ENCODE measurements at places on chromosomes 5 and 9.

DNA sequence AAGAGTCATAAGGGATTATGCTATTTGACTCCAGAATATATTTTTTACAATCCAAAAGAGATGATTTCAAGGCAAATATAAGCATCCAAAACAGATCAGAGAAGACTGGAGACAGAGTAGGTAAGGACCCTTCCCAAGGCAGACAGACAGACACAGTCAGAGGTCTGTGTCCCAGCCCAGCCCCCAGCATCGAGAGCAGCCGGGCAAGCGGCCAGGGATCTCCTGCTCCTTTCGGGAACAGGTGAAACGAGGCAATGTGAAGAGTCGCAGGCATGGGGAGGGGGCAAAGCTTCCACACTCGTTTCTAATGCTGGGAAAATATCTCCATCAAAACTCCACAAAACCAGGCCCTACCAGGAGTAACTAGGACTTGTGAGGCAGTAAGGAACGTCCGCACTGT lies 5.8 kb downstream of the PAEP start:
- no peak for DNase-seq

DNA sequence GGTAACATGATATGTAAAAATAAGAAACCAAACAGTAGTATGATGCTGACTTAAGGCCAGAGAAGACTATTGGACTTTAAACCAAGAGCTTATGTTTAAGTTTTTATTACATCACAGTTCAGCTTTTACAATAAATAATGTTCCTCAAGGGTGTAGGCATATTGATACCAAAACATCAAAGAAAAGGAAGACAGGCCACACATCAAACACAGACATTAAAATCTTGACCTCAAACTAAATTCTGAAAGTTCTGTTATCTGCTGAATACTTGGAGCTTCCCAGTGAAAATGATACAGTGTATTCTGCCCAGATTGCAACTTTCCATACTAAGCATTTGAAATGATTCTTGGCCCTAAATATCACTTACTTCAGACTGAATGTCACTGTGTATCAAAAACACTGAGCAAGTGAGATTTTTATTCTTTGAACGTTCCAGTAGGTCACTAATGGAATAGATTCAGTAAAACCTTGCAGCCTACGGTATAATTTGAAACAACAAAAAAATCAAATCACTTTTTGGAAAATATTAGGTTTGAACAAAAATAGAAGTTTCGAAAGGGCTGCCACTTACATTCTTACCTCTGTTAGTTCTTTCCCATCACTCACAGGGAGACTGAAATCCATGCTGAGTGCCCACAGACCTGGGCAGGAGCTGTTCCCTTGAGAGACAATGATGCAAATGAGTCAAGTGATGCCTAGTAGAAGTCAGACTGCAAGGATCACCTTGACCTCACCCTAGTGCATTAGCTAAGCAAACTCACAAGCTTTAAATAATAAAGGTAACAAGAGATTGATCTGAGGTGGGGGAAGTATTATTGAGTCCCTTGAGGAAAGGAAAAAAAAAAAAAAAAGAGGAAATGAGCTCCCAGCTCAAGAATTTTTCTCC lies 2.5 kb downstream of the LPAR1 start:
- DNase-seq: peak; percentile 60

- DNase-seq: peak; percentile 34
Observed at GRCh38 chr9:93207326-93207814, 23.4 kb downstream of the WNK2 start.

DNA sequence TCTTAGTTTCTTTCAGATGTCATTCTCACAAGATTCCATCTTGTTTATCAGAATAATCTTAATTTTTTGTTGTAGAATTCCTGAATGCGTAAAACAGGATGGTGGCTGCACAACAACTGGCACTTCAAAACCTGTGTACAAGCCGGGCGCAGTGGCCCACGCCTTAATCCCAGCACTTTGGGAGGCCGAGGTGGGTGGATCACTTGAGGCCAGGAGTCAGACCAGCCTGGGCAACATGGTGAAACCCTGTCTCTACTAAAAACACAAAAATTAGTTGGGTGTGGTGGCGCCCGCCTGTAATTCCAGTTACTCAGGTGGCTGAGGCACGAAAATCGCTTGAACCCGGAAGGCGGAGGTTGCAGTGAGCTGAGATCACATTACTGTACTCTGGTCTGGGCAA lies 10.5 kb upstream of the CCNB1 start:
- no peak for DNase-seq

- DNase-seq: no peak
Observed at GRCh38 chr5:79844571-79844970, 146.5 kb downstream of the MTX3 start.

DNA sequence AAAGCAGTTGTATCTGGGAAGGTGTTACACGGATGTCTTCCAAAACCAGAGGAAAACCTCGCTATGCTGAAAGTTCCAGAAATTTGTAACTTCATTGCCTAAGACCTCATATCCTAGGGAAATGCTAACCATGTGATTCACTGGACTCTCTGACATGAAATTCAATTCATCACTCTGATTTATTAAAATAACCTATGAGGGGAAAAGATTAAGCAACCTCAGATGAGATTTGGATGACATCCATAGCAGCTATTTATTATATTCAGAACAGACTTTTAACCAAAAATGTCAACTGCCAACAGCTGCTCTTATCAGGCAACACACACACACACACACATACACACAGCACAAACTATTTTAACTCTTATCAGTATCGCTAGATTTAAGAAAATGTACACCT lies 1006.4 kb upstream of the CTNND2 start:
- DNase-seq: no peak

DNA sequence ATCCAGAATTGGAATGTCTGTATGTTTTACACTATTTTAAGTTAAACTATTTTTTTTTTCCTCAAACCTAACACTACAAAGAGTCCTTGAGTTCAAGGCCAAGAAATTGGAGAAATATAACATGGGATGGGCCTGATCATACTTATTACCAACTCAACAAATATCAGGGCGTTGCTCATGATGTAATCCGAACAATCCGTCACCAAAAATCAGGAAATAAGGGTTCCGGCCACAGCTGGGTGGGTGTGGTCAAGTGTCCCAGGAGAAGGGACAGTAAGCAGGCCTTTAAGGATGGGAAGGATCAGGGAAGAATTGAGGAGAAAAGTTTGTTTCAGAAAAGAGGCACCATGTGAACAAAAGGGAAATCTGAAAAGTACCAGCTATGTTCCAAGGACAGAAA lies 29.8 kb downstream of the MED27 start:
- no peak for DNase-seq

DNA sequence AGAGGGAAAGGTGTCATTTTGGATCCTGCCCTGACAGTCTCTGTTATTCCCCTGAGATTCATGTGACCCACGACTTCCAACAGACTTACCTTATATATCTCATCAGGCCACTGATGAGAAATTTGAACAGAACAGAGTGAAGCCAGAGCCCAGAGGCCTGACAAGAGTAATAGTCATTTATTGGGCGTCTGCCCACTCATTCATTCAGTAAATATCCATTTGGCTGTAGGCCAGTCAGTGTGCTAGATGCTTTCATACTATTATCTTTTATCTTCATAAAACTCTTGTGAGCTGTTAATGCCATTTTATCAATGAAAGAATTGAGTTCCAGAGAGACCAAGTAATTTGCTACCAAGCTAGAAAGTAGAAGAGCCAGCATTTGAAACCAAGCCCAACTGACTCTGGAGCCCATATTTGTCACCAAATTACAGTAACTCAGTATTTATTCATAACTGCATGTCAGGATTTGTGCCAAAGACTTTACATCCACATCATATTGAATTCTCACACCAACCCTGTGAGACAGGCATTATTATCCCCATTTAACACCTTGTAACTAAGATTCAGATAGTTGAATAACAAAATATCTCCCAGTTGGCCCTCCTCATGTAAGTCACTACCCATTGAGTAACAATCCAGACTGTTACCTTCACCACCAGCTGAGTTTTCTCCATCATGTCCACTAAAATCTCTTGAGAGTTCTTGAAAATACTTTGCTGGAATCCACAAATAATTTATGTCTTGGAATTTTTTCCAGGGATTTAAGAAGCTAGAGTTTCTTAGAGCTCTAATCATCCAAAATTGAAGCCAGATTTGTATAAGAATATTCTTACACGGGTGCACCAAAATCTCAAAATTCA lies 2.5 kb downstream of the PTPDC1 start:
- peak; percentile 88 for DNase-seq

DNA sequence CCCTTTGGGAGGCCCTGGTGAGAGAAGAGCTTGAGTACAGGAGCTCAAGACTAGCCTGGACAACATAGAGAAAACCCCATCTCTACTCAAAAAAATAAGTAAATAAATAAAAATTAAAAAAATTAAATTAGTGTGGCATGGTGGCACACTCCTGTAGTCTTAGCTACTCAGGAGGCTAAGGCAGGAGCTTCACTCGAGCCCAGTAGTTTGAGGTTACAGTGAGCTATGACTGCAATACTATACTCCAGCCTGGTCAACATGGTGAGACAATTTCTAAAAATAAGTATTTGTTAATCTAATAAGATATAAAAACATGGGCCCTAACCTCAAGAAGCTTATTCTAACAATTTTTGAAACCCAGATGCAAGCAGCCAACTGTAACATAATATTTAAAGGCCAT lies 7.6 kb downstream of the RNF38 start:
- no peak for DNase-seq

GRCh38 chr9:128600099-128600498 lies 47.7 kb downstream of the SPTAN1 start:
- no peak for DNase-seq

DNA sequence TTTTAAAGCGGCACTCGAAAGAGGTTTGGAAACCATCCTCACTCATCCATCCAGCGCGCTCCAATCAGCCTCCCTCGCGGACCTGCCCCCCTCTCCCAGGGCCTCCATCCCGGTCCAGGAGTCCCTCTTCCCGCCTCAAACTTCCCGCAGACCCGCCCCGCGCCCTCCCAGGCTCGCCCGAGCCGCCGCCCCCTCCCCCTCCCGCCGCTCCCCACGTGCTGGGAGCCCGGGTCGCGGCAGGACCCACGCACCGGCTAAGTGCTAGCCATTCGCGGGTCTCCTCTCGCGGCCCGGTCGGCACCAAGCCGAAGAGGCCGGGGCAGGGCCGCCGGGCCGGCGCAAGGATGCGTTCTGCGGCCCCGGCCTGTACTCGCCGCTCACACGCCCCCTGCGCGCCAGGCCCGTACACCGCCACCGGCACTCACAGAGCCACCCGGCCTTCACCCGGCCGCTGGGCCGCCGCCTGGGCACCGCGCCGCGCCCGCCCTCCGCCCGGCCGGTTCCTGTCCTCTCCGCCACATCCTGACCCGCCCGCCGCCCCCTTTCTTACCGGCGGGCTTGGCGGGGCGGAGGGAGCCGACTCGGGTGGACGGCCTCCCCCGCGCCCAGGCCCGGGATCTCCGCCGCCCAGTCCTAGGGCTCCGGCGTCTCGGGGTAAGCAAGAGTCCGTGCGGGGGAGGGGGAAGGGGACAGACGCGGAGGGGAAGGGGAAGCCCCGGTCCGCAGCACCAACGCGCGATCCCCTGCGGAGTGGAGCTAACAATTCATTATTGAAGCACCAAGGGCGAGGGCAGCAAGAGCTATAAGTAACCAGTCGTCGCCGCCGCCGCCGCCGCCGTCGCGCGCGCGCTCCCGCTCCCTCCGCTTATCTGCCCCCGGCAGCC lies 576 bp downstream of the CHD1 start:
- peak; percentile 64 for DNase-seq

DNA sequence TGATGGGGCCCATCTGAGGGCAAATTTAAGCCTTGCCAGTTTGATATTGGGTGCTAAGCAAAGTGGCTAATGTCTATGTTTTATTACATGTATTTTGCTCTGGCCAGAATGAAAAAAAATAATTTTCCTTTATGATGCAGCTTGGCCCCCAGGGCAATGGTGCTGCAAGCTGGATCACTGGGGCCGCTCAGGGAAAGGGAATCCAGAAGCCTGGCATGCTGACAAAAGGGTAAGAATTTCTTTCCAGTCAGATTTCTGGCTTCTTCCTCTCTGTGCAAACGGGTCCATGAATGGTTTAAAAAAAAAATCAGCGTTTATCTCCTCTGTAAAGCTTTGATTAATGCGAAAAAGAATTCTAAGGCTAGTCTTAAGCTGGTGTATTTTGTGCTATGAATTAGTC lies 138.4 kb downstream of the MAPKAP1 start:
- DNase-seq: peak; percentile 22

- DNase-seq: peak; percentile 70
Observed at GRCh38 chr5:43648499-43649124, 45.6 kb downstream of the NNT start.

DNA sequence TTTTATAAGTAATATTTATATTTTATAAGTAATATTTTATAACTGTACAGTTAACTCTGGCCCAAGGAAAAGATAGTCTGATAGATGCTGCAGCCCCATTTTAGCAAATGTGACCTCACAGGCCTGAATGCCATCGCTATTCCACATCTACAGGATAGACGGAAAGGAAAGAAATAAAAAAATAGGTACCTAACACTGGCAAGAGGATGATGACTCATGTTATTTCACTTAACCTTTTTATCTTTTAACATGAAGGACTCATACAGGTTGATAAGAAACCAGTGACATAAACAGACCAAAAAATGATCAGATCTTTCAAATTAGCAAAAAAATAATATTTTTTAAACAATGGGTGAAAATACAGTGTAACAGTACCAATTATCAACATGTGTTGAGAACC lies 2.7 kb downstream of the CD274 start:
- no peak for DNase-seq

- no peak for DNase-seq
Observed at GRCh38 chr5:133841831-133842750, 126.3 kb downstream of the C5orf15 start.

DNA sequence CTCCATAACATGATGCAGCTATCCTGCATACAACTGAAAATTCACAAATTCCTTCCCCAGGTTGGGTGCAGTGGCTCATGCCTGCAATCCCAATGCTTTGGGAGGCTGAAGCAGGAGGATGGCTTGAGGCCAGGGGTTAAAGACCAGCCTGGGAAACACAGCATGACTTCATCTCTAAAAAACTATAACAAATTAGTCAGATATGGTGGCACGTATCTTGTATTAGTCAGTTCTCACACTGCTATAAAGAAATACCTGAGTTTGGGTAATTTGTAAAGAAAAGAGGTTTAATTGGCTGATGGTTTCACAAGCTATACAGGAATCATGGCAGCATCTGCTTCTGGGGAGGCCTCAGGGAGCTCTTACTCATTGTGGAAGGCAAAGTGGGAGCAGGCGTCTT lies 56.4 kb upstream of the DAPK1 start:
- DNase-seq: peak; percentile 58

- peak; percentile 32 for DNase-seq
Observed at GRCh38 chr9:93066978-93067603, 8.6 kb downstream of the SUSD3 start.

GRCh38 chr9:116058421-116058820 lies 95.2 kb upstream of the PAPPA start:
- peak; percentile 28 for DNase-seq

- peak; percentile 85 for DNase-seq
Observed at GRCh38 chr9:118929287-118929686, 439.9 kb downstream of the BRINP1 start.

- no peak for DNase-seq
Observed at GRCh38 chr5:156366521-156366920, 39.6 kb downstream of the SGCD start.
